Stimulated activated CD4-positive, alpha-beta T cell treated with anti-CD3 and anti-CD28 coated beads, Interleukin-2, amount 100 ng/mL, for 24 hours (primary cell): ENCODE measurements at places on chromosomes 4 and X.

GRCh38 chr4:178696515-178696914, 1254.3 kb upstream of the AGA start:
- no peak for DNase-seq

DNA sequence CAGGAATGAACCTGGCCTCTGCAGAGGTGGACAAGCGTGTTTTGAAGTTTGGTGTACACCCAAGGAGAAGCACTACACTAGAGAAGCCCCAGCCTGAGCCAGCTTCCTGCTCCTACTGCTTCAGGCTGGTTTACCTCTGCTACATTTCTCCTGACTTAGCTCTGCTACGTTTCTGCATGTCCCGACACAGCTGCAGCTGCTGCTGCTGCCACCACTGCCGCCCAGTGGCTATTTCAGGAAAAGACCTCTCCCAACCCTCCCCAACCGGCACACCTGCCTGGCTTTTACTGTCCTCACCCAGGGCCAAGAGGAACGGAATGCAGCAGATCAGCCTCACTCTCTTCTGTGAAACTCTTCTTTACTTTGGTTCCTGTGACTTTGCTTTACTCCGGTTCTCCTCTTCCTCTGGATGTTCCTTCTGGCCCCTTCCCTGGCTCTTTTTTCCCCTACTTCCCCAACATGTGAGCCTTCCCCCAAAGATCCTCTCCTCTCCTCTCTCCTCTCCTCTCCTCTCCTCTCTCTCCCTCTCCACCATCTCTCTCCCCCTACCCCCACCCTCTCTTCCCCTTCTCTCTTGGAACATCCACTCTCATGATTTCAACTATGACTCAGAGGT, 3.1 kb upstream of the P2RY4 start:
- peak; percentile 49 for DNase-seq

DNA sequence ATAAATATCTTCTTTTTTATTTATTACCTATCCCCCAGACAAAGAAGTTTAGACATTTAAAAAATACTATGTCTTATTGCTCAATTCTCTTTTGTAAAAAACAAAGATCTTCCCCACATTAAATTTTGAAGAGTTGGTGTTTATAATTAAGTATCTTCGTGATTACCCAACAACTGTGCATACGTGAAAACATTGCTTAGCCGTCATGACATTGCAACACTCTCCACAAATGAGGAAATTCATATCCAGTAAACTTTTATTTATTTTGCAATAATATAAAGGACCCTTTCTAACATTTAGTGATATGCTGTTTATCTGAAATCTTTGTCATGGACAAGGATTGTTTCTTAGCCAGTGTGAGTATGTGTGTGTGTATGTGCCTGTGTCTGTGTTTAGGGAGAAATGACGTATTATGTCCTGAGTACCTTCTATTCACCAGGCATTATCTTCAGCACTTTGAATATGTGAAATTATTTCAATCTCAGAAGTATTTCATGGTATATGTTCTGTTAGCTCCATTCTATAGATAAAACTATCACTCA, 26.1 kb upstream of the EREG start:
- no peak for DNase-seq

DNA sequence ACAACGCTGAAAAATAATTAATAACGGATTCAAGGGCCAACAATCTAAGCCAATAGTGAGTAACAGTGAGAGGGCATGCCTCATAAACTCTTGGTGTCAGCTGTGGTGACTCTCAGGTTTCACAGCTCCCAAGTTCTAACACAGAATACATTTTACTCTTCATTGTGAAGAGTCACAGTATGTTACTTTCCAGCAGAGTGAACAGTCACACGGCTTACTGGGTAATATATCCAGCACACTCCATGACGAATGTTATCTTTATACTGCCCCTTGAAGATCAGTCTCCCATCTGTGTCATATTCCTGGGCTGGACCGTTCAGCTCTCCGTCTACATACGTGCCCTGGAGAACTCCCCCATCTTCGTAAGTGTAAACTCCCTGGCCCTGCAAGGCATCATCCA, 23.1 kb downstream of the SETD7 start:
- DNase-seq: no peak

DNA sequence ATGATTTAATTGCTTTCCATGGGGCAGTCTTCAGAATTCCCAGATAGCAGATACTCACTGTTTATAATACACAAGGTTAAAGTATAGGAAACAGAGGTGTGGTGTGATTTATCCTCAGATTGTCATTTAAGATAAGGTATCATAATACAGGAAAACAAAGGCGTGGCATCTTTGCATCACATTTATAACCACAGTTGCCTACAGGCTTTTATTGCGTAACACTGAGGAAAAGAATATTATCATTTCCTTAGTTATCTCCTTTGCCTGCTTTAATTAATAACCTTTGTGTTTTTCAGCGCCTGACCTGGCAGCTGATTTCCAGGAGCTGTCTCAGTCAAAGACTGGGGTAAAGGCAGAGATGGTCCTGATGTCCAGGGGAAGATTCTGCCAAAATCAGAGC, 68.8 kb downstream of the SSX7 start:
- DNase-seq: no peak

DNA sequence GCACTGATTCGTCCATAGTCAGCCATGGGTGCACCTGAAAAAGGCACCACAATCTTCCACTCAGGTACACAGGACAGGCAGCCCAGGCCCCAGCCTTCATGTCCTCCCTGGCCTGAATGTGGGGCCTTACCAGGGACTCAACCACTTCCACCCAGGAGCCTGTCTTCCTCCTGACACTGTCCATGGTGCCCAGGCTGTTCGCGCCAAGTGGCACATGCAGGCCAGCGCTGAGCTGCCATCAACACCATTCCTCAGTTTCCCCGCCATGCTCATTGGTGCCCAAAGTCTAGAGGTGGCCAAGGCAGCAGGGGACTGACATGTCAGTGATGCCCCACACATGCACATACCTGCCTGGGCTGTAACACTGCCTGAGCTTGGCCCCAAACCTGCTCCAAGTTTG, 322.2 kb upstream of the POU3F4 start:
- no peak for DNase-seq

DNA sequence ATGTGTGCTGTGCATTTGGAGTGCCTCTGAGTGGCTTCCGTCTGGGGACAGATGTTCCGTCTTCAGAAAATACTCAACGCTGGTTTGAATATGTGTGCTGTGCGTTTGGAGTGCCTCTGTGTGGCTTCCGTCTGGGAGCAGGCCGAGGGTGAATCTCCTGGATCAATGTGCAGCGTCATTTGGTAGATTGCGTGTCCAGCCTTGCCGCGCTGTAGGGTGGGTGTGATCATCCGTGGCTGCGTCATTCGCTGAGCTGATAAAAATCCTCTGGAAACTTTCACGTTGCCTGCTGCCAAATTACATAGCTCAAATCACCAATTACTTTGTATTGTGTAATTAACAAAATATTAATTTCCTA, 12.1 kb downstream of the UVSSA start:
- DNase-seq: no peak

DNA sequence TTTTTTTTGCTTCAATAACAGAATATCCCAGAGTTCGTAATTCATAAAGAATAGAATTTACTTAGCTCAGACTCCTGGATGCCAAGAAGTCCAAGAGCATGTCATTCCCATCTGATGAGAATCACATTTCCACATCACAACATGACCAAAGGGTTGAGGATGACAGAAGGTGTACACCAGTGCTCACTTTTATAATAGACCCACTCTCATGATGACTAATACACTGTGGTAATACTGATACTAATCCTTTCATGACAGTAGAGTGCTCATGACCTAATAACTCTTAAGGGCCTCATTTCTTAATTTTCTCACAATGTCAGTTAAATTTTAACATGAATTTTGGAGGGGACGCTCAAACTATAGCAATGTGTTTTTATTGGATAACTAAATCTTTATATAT, 69.2 kb downstream of the ZNF732 start:
- no peak for DNase-seq

DNA sequence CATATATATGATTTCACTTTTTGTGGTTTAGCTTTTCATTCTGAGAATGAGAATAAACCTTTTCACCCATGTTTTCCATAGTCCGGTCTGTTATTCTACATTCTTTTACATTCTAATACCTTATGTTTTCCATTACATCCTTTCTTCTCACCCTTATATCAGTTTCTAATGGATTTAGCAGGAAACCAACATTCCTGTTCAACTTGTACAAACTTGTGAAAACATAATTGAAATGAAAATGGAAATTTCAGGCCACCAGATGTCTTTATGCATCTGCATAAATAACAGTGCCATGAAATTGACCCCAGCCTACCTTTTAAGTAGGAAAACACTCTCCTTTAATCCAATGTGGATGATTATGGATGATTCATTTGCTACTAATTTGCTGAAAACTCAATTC, 494.8 kb upstream of the ZFP42 start:
- DNase-seq: no peak

GRCh38 chrX:126177133-126177840, 11.2 kb upstream of the DCAF12L2 start:
- no peak for DNase-seq

- no peak for DNase-seq
These were observed 1161.4 kb upstream of the PCDH7 start for GRCh38 chr4:29558789-29559188.

- DNase-seq: no peak
These were observed 11.5 kb downstream of the FGB start for GRCh38 chr4:154574311-154574710.

- DNase-seq: no peak
These were observed 147.8 kb upstream of the BCOR start for GRCh38 chrX:40245488-40246071.

DNA sequence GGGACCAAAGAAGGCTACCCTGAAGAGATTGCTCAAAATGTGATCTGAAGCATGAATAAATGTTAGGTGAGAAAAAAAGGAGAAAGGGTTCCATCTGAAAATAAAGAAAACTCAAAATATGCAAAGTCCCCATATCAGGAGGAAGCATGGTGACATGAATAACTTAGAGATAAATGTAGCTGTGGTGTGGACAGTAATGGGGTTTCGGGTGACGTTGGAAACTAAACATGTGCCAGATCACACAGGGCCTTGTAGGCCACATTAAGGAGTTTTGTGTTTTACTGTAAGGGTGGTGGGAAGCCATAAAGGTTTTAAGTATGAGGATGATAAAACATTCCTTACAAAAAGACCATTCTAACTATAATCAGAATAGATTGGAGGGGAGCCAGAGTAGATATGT, 40.3 kb upstream of the ACSL4 start:
- no peak for DNase-seq

DNA sequence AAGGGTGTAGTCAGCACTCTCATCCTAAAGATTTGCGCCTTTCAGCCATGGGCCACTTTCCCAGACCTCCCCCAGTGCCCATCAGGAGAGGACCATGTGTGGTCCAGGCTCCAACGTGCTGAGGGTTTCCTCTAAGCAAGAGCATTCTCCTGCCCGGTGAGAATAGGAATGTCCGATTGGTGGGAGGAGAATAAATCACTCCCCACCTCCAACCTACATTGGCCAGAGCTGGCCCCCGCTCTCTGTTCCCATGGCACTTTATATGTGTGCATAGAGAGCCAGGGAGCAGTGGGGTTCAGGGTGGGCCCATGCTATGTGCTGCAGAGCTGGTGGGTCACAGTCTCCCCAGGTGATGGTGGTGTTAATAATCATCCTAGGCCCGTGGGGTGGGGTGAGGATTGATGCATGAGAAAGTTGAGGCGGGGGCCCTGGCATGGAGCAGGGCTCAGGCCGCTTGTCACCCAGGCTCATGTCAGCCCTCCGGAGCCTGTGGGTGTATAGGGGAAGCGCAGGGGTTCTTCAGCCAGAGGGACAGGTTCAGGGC, 6.8 kb upstream of the SORCS2 start:
- no peak for DNase-seq

DNA sequence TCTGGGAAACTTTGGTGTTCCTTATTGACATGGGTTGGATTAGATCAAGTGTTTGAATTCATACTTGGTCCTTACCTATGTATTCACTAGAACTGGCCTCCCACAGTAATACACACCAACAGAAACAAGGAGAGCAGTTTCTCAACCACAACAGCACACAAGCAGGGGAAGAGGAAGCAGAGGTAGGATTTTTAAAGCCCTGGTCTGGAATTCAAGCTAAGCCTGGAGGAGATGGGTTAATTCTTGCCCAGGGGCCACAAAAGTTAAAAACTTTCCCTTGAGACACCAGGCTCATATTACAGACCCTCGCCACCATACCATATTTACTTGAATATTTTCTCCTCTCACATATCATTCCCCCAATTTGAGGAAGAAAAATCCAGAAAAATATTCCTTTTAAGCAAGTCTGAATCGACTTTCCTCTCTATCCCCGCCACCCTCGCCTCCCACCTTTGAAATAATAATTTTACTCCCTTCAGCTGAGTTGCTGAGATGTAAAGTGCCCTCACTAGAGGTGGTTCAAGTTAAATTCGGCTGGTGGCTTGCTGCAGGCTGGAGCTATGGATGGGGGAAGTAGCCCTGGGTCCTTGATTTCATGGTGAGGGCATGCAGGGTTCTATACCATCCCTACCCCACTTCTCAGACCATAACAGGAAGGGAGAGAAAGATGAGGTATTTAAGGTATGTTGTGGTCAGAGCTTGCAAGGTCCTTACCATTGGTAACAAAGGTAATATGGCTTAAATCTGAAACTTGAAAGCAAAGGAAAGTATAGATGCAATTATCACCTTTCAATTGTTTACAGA, 440.2 kb downstream of the INPP4B start:
- DNase-seq: no peak

DNA sequence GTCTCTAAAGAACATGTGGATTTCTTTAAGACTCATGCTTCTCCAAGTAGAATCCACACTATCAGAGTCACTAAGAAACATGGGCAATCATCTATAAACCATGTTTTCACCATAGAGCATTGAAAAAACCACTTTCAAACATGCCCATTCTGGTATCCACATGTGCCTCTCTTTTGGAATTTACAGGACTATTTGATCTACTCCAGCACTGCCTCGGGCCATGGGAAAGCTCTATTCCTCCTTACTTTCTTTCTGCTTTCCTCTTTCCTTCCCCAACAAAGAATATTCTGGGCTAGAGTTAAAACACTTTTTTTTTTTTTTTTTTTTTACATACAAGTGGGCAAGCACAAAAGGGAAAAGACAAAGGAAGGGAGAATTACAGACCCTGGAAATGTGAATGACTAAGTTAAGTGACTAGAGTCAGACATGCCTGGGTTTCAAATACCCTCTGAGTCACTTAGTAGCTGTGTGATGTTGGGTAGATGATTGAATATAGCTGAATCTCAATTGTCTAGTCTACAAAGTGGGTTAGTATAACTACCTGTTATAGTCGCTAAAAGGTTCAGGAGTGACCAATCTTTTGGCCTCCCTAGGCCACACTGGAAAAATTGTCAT, 847.7 kb upstream of the INTU start:
- no peak for DNase-seq

- DNase-seq: no peak
These were observed 68.6 kb upstream of the MXRA5 start for GRCh38 chrX:3415011-3415410.

DNA sequence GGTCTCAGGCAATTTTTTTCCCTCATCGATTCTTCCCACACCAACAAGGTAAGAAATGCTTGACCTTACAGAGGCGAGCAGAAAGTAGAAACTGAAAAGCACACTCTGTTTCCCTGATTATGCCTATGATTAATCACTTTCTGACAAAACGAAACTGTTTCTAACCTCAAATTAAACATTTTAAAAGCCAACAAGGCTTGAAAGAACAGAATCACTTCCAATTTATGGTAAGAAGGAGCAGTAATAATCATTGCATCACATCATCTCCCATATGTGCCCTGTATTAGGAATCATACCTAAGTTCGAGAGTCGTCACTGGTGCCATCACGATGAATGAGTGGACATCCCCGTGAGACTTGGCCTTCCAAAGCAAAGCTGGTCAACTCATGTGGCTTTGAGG, 12.5 kb upstream of the CXCL13 start:
- DNase-seq: no peak

- no peak for DNase-seq
These were observed 94.3 kb downstream of the HDAC8 start for GRCh38 chrX:72478351-72478750.

GRCh38 chr4:182975806-182976205, 58.6 kb upstream of the DCTD start:
- DNase-seq: no peak
